ENCODE measurements at places on chromosomes 16 and 17.

- DNase-seq = no peak
Measured at GRCh38 chr17:49914096-49914490, 54.9 kb upstream of the DLX4 start.

- DNase-seq = no peak
Measured at GRCh38 chr16:67036323-67036741, 7.4 kb downstream of the CBFB start.

DNA sequence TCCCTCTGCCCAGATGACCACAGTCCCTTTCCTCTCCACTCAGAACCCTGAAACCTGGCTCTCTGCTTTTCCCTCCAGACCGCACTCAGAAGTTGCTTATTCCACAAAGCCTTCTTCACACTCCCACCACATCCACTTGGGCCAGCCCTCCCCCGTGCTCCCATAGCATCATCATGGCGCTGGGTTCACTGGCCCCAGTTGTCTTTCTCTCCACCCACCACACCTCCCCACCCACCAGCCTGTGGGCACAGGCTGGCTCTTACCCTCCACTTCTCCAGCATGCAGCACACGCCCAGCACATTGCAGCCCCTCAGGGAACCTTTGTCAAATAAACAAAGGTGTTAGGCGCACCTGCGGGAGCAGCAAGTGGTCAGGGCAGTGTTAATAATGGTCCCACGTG, 130.0 kb downstream of the KATNIP start:
- no peak for DNase-seq

DNA sequence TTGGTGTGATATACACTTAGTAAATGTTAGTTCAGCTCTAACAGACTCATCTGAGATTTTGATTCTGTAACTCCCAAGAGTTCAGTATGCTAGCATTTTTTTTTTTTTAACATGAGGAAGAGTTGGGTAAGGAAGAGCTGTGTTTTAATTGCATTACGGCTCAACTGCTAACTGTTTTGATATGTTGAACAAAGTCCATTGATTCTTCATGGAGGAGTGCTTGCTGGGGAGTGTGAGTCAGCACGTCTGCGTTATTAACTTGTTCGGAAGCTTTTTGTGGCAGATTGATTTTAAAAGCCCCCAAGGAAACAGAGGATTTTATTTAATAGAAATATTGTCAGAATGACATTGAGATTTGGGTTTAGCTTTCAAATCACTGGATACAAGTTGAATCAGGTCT, 45.8 kb downstream of the PITPNC1 start:
- DNase-seq = no peak

DNA sequence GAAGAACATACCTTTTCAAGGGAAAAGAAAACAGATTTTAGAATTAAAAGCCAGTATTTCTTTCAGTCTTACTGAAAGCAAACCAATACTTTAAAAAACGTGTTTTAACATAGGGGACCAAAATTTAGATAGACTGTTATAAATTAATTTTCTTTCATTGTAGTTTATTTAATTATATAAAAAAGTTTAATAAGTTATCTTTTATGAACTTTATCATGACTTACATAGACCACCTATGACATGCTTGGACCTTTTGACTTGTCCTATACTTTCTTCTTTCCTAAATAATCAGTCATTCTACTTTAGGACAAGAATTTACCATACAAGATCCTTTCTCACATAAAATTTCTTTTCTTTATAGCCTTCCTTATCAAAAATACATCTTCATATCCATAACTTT, 102.0 kb upstream of the HAS3 start:
- DNase-seq = no peak

- DNase-seq = no peak
Measured at GRCh38 chr17:18119938-18120337, 11.4 kb downstream of the MYO15A start.

DNA sequence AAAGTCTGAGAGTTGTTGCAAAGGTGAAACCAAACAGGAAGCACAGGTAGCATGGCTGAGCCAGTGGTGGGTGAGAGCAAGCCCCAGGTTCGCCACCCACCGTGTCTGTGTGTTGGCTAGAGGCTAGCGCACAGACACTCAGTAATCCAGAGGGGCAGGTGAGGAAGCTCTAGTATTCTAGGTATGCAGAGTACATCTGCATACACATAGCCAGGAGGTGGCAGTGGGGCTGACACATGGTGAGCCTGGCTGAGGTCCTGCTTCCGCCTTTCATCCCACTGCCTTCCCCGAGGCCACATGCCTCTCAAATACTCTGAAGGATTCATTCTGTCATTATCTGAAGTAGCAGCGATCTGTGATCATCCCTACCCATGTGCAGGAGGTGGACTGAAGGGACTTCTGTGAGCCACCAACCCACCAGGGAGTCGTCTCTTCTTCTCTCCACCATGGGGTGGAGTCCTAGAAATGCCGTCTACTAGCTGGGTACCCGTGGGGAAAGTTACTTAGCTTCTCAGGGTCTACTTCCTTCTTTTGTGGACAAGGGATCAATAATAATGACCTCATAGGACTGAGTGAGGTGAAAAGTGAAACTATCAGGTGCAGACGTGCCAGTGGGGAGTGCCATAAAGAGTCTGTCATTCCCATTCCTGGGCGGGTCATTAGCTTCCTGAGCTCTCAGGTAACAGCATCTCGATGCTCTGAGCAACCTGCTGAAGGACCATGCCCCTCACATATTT, 36.0 kb upstream of the ICAM2 start:
- DNase-seq = no peak

DNA sequence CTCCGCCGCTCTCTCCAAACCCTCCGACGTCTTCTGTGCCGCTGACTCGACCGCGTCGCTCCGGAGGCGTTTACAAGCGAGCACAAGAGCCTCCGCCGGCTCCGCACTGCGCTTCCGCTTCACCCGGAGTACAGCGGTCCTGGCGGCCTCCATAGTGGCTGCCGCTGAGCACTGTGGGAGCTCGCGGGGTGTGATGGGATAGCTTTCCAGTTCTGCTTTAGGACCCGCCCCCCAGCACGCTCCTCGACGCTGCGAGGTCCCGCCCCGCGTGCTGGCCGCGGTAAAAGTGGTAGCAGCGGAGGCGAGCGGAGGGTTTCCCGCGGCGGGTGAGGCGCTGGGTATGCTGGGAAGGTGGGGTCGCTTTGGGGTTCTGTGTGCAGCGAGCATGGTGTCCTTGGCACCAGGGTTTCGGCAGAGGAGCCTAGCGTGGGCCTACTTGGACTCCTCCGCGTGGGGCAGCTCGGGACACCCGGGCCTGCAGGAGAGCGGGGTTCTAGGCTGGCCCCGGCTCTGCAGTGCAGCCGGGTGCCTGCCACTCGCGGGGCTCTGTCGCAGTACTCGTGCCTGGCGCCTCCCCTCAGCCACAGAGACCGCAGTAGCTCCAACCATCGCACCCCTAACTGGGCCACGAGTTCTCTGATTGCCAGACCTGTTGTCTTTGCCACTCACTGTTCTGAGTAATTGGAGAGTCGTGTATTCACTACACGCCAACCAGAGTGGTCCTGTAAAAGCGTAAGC, at the start of the genes PRMT7 and SLC7A6OS:
TSS of gene PRMT7 (plus strand) at position 246 of the 738 bp plus-strand sequence. CDS start 4,961 bp downstream, outside the sequence.
TSS of gene SLC7A6OS (minus strand) at position 173 of the 738 bp plus-strand sequence. CDS start at position 153, 20 bp downstream.
- DNase-seq = peak; percentile 83

- no peak for DNase-seq
Measured at GRCh38 chr17:69908626-69909368, 166.2 kb upstream of the KCNJ16 start.

- DNase-seq = no peak
Measured at GRCh38 chr17:4818276-4818675, 11.3 kb downstream of the PLD2 start.

- peak; percentile 20 for DNase-seq
Measured at GRCh38 chr16:15765880-15766279, 90.9 kb downstream of the MYH11 start.

DNA sequence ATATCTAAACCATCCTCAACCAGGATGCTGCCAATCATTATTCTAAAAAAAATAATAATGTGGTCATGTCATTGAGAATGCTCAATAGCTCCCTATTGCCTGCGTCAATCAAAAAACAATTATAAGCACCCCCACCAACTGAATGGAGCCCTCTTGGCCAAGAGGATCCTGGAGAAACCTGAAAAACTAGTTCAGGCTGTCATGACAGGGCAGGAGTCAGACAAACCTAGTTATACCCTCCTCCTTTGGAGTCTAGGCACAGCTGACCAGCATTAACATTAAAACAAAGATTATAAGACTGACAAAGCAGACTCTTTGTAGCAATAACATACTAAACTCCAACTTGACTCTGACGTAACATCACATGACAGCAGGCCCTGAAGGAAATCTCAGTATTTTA, 119.2 kb upstream of the CCL2 start:
- no peak for DNase-seq

DNA sequence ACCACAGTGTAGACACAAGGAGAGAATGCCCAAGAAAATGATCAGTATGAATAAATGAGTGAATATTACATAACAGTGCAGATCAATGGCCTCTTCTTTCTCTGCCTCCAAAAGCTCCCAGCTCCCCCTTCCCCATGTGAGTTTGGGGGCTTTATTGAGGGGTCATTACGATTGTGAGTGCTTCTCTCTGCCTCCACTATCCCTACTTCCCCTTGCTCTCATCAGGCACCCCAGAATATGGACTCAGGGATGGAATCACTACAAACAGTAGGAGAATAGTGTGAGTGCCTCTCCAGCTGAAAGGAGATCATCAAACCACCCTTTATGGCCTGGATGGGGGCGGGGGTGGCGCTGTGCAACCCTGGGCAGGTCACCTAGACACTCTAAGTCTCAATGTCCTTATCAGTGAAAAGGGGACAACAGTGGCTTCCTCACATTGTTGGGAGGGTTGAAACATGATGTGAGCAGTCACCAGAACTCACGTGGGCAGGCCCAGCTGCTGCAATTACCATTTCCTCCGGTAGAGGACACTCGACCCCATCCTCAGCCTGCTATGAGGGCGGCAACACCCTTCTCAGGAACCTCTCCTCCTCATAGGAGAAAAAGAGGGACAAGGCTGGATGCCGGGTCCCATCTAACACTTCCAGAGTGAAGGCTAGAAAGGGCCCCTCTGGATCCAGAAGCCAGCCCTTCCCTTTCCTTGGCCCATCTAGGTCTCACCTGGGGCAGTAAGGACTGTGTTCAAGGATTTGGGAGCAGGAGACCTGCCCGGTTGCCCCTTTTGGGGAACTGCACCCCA, 2.1 kb upstream of the EPOP start:
- peak; percentile 88 for DNase-seq

DNA sequence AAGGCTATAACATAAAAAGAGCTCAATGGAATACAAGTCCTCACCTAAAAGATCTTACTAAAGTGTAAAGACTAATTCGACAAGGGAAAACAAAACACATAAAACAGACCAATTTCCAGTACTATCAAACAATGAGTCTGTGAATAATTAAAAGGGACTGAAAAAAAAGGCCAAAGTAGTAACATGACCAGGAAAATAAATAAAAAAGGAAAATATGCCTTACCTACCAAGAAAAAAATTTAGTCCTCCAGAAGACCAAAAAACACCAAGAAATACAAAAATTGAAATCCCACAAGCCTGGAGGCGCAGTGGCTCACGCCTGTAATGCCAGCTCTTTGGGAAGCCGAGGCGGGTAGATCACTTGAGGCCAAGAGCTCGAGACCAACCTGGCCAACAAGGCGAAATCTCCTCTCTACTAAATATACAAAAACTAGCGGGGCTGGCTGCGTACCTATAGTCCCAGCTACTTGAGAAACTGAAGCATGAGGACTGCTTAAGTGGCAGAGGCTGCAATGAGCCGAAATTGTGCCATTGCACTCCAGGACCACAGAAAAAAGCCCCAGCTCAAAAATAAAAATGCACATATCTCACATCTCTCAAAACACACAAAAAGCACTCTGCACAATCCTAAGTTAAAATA, 60.8 kb downstream of the TEX14 start:
- peak; percentile 36 for DNase-seq

- DNase-seq = no peak
Measured at GRCh38 chr16:87435372-87436224, 43.5 kb downstream of the MAP1LC3B start.

- no peak for DNase-seq
Measured at GRCh38 chr17:33033176-33033575, 41.5 kb downstream of the SPACA3 start.

DNA sequence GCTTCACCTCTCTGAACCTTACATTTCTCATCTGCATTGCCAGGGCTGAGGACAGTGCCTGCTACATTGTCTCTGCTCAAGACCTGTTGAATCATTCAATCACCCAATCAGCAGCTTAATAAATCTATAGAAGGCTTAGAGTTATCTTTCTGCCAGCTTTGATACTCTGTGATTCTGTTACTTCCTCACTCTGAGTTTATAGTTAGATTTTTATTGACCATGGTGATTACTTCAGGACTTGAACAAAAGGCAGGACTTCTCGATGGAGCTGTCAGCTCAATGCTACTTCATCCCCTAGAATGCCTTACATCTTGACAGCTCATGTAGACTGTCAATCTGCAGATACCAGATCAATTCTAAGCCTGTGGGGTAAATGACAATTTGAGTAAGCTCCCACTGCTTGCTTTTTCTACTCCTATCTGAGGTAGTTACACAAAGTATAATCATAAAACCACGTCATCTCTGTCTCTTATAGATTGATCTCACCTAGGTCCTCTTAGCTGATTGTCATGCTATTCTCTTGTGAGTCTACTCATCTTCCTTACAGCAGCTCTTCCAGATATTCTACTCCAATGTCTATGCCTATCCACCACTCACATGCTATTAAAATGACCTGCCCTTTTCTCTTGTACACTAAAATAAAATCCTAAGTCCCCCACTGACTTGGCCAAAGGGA, 318.3 kb upstream of the CA10 start:
- no peak for DNase-seq

DNA sequence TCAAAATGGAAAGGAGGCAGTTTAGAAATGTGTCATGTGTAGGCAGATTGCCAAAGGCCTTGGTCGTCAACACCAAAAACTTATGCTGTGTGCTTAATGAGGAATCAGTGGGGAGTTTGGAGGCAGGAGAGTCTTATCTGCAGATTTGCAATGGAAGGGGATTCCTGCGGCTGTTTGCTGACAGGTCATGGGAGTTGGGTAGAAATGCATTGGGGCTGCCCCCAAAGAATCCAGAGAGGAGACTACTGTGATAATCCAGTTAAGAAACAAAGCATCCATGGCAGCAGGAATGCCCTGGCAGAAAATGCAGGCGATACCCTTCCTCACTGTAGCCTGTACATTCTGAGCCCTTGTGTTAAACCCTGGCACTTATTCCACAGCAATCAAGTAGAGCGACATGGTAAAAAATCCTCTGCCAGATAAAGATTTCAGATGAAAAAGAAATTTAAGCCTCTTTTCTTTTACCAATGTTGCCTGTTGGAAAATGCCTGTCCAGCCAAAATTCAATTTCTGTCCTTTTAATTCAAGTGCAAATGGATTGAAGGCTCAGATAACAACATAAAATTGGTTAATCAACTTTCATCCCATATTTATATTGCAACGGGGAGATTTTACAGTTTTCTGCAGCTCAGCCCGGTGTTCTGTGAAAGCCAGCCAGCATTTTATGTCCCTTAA, 491.0 kb upstream of the CDH5 start:
- DNase-seq = no peak

GRCh38 chr16:72956124-72957064, 91.5 kb downstream of the ZFHX3 start:
- DNase-seq = no peak

DNA sequence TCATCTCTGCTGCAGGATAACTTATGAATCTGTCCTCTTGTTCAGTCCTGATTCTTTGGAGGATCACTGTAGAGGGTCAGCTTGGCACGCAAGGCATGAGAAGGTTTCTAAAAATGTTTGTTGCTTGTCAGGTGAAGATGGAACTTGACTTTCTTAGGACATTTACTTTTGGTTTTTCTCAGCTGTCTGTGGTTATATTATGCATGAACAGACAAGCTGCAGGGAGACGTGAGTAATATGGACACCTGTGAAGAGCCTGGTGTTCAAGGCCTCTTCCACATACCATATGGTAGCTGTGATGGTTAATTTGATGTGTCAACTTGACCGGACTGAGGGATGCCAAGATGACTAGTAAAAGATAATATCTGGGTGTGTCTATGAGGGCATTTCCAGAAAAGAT, 270.2 kb upstream of the CPHXL start:
- DNase-seq = no peak

- no peak for DNase-seq
Measured at GRCh38 chr16:83830091-83830768, 22.5 kb downstream of the HSBP1 start.

Data from stimulated activated CD4-positive, alpha-beta T cell treated with anti-CD3 and anti-CD28 coated beads, Interleukin-2, amount 100 ng/mL, for 48 hours (primary cell).